Bone marrow (tissue), 2 donors: ENCODE measurements at places on chromosomes 3 and 15.

DNA sequence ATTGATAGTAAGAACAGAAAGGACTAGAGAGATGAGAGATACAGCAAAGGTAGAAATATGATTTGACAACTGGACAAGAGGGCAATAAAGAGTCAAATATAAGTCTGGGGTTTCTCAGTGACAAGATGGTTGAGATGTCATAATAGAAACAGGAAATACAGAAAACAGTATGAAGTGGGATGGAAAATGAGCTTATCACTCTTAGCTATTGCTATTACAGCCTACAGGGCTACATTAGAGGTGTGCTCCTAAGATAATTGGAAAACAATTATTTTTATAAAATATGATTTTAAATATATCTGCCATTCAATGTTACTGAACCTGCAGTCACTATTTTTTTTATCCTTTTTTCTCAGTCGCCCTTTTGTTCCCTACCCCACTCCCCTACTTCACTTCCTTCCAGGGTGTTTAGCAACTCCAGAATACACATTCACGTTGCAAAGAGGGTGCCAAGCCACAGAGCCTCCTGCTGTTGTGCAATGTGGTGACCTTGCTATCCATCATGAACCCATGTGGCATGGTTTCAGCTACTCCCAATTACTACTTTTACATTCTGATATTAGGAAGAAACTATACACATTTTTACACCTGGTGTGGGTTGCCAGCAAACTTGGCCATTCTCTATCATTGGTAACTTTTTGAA, 6.0 kb downstream of the NRG4 start:
- DNase-seq: no peak

- no peak for DNase-seq
Observed at GRCh38 chr3:17782751-17783150, 40.3 kb upstream of the TBC1D5 start.

GRCh38 chr15:58985443-58985842, 2.0 kb upstream of the RNF111 start:
- no peak for DNase-seq

DNA sequence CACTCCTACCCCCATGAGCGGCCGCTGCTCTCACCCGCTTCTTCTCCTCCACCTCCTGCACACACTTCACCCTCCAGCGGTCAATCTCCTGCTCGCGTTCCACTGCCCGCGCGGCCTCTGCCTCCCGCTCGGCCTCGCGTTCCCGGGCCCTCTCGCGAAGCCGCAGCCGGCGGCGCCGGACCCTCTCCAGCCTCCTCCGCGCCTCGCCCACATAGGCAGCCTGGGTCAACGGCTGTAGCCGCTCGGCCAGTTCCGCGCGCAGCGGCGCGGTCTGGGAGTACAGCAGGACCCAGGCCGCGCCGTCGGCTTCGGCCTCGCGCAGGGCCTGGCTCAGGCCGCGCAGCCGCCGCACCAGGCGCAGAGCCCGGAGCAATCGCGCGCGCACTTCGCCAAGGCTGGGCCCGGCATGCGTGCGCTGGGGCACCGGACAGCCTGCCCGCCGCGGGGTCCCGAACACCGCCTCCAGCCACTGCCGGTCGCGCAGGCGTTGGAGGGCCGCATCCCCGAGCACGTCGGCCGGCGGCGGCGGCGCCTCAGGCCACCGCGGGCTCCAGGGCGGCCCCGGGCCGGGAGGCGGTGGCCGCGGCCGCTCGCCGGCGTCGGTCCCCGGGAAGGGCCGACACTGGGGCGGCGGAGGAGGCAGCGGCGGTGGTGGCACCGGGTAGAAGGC, 595 bp downstream of the PDCD7 start:
- DNase-seq: no peak

- DNase-seq: no peak
Observed at GRCh38 chr3:159191447-159191846, 389.6 kb downstream of the MFSD1 start.

- no peak for DNase-seq
Observed at GRCh38 chr15:52563501-52564060, 5.2 kb downstream of the ARPP19 start.

DNA sequence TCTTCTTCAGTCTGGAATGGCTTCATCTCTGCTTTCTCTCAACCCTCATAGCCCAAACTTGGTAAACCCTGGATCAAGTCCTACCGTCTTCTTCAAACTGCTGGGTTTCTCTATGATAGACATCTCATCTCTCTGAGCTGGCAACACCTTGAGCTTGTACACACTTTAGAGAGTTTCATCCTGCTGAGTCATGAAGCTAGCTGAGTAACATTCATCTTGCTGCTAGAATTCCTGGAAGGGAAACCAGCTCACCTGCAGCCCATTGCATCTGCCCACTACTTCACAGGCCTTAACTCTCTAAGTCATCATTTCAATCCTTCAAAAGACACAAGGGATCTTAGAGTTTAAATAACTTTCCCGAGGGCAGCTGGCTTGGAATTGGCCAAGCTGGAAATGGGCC, 175.5 kb upstream of the RORA start:
- DNase-seq: no peak

- DNase-seq: no peak
Observed at GRCh38 chr3:43086460-43087165, 19.3 kb downstream of the POMGNT2 start.

- no peak for DNase-seq
Observed at GRCh38 chr15:55289746-55290527, at the start of gene RAB27A. Gene RAB27A (minus strand): TSS chr15:55289813. CDS start chr15:55234934, 54,879 bp downstream.

DNA sequence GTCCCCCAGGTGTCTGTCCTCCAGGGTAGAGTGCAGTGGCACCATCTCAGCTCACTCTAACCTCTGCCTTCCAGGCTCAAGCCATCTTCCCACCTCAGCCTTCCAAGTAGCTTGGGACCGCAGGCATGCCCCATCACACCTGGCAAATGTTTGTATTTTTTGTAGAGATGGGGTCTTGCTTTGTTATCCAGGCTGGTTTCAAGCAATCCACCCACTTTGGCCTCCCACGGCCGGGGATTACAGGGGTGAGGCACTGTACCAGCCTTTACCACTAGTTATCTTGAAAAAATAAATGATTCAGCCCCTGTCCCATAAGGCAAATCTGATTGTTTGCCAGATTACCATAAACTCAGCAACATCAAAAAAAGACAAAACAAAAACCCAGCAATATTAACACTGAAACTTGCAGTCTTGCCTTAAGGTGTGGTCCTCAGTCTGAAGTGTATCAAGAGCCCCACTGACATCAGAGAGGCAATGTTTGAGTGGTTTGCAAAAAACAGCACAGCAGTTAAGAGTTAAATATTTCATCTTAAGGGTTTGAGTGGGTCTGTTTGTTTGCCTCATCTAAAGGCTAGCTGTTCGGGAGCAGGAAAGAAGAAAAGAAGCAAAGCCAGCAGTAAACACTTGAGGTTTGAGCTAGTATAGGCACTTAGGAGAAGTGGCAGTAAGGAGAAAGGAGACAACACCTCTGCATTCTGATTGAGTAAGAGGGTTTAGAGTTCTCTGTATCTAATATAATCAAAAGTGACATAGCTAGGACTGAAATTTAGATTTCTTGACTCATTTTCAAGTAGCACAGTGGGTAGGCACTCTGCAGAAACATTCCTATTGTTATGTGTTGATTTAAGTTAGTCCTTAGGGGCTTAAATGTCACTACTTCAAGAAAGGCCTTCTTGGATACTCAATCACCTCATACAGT, 26.3 kb upstream of the EDEM1 start:
- DNase-seq: no peak

DNA sequence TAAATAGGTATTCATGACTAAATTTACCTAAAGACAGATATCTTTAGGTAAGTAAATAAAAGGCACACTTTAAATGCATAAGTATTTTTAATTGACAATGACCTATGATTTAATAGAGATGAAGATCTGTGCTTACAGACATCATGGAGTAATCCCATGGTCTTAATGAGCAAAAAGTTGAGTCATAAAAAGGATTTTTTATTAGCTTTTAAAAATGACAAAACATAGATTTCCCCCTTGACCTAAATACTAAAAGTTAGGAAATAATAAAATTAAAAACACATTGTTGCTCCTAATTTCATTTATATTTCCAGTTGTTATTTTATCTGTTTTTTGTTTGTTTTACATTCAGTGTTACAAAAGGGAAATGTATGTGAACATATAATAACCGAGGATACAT, 1005.7 kb downstream of the ROBO1 start:
- DNase-seq: no peak

- no peak for DNase-seq
Observed at GRCh38 chr3:127454051-127454450, 136.5 kb downstream of the TPRA1 start.

DNA sequence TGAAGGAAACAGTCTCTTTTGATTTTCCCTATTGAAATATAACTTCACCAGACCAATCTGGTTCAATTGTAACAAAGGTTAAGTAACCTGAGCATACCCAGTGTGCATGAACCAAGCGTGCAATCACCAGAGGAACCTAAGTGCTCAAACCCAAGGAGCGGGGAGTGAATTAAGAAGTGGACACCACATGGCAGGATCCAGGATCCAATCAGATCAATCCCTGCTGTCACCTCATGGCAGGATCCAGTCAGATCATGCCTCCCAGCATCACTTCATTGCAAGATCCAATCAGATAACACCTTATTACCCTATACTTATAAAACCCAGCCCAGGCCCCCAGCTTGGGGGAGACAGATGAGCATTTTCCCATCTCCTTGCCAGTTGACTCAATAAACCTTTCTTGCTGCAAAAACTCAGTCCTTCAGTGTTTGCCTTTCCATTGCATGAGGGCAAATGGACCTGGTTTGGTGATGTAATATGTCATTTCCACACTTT, 38.9 kb upstream of the RNU6-1 start:
- DNase-seq: no peak

DNA sequence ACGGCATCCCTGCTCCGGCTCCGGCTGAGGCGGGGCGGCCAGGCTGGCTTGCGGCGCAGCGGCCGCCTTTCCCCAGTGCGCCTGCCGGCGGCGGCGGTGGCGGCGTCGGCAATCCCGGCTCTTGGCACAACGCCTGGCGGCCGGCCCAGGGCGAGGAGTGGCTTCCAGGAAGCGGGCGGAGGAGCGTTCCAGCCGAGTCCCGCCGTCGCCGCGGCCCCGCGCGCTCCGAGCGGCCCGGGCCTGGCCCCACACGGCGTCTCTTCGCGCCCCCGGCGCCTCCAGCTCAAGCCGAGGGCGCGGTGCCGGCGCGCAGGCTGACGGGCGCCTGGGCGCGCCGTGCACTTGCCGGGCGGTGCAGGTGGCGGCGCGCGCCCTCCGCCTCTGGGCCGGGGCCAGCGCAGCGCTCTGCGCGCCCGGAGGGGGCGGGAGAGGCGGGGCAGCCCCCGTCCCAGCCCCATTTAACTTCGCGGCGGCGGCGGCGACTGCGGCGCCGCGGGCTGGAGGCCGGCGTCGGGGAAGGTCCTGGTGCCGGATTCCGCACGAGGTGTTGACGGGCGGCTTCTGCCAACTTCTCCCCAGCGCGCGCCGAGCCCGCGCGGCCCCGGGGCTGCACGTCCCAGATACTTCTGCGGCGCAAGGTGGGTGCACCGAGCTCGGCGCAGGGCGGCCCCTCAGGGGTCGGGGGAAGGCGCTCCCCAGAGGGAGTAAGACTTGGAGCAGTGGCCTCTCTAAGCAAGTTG, at the start of gene ADAMTSL3:
Gene ADAMTSL3 (plus strand): TSS at position 485 of the 740 bp plus-strand sequence. CDS start 1,639 bp downstream, outside the sequence.
- DNase-seq: no peak

DNA sequence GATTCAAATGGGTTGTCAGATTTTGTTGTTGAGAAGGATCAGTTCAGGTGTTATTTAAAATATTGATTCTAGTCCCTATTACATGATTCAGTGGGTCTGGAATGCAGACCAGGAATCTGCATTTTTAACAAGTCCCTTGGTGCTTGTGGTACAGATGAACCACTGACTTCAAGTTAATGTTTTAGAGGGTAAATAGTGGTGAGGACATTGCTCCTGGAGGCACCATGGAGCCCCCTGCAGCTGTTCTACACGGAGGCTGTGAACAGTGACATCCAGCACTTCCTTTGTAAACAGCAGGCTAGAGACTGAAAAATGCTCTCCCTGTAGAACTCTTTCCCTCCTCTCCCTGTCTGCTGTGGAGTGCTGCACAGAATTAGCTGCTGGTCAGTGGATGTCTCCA, 4.8 kb upstream of the FSIP1 start:
- no peak for DNase-seq

- no peak for DNase-seq
Observed at GRCh38 chr3:42681361-42682038, 3.8 kb upstream of the KLHL40 start.

GRCh38 chr15:61248790-61249189, 19.7 kb upstream of the RORA start:
- no peak for DNase-seq

DNA sequence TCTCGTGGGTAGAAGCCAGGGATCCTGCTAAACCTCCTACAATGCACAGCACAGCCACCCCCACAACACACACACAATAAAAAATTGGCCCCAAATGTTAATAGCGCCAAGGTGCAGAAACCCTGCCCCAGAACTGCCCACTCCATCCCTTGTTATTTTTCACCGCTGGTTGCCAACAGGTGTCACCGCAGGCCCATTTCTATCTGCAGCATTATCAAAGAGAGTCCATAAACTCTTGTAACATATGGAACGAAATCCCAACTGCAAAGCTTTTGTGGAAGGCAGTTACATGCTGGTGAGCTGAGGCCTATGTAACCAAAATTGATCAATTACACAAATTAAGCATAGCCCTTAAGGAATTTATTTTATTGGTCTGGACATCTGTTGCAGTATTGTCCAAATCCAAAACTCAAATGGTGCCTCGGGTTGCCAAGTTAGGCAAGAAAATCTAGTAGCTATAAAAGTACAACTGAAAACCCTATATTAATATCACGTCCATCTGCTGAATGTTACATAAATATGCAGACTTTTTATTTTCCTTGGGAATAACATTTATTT, 66.2 kb downstream of the SAMMSON start:
- no peak for DNase-seq

- DNase-seq: no peak
Observed at GRCh38 chr3:141050576-141051442, at the start of gene SPSB4. Gene SPSB4 (plus strand): TSS chr3:141051347. CDS start chr3:141066105, 14,758 bp downstream.

DNA sequence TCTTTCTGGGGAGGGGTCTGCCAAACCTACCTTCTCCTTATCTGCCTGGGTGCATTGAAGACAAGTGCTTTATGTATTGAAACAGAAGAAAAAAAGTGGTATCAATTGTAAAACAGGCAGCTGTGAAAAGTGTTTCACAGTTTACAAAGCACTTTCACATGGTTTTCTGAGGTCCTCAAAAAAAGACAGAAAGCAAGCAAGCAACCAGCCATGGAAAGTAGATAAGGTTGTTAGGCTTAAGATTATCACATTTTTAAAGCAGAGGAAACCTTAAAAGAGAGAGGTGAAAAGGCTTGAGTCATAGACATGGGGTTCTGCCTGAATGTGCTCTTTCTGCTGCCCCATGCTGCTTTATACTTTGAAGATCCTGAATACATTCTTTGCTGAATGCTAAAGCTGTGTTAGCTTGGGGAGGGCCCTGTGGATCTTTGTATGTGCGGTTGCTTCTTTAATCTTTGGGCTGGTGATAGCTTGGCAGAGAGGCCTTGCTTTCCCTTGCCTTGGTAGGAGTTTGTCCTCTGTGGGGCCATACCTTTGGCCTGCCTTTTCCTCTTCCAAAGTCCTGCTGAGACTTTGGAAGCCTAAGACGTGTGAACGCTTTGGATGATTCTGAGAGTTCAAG, 2.6 kb downstream of the SMAD3 start:
- DNase-seq: no peak

DNA sequence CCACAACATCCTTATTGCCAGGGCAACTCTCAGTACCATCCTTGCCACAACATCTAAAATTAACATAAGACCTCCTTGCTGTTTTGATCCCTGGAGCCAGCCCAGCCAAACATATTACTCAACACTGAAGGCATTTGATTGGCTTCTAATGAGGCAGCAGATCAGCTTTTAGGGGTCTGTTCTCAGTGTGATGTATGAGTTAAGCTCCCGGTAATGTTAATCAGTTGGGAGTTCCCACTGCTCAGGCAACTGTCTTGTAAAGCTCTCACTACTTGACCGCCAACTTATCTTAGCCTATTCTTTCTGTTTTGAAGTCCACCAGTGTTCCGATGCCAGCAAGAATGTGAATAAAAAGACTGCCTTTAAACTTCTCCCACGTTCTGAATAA, 158.9 kb downstream of the FOXB1 start:
- no peak for DNase-seq
